ENCODE measurements at places on chromosomes 13 and 19. TPM values are rescaled to one million over a fixed set of nuclear protein-coding genes. Genes with fewer than 3 reads are reported as not detected.

GRCh38 chr13:61413572-61414535, 1.8 kb downstream of the PCDH20 start:
- no peak for DNase-seq

DNA sequence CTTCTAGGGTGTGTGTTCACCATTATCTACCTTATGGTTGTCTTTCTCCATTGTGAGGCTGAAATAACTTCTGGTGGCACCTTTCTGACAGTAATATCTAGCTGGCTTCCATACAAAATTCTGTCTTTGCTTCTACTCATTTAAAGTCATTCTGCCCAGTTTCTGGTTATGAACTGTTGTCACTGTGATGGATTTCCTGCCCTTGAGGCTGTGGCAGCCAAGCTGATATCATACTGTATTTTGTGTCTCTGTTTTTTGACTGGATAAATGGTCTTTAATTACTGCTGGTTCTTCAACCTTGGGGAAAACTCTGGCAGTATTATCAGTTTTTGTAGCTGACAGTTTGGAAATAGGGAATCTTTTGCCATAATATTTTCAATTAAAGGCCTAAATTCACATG, 233.4 kb downstream of the GPC6 start:
- DNase-seq, result no peak

DNA sequence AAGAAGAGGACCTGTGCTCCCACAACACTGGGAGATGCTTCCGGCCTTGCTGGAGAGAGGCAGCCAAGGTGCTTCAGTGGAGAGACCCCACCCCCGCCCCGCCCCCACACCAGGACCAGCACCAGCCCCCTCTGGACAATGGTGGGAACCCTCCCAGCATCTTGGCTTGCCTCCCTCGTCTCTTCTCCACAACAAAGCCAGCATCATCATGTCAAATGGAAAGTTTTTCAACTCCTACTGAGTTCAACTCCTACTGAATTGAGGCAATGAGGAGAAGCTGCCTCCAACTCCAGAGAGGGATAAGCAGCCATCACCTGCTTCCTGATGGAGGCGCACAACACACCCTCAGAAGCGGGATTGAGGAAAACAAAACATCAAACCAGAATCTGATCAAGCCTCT, 12.8 kb downstream of the DEDD2 start:
- DNase-seq, result no peak

- no peak for DNase-seq
Measured at GRCh38 chr13:27482983-27483382, 32.6 kb upstream of the MTIF3 start.

DNA sequence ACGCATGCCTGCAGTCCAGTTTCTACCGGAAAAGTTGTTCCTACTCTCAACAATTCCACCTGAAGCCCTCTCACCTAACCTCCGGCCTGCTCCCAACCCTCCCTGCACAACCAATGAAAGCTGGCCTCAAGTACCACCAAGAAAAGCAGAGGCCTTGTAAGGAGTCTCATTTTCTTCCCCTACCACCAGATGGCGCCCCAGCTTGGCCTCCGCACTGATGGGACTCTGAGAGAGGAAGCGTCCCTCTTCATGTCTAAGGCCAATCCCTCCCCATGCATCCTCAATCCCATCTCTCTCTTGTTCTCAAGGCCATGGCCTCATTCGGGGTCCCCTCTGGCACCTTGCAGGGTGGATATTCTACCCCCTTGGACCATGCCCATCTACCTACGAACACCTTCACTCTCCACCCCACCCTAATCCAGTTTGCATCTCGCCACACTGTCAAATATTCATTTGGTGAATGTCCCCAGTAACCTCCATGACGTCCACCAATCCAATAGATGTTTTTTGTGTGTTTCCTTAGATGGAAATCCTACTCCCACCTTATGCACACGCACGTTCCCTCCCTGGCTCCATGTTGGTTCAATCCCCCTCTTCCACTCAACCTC, 412.8 kb downstream of the ZNF536 start:
- DNase-seq, result peak; percentile 16

Gene GPR4
- total RNA-seq, result not detected

Gene PRODH2
- 86.7 TPM for total RNA-seq

Gene PEAK3
- total RNA-seq, result not detected

Data from HepG2 (cell line).